Activated naive CD8-positive, alpha-beta T cell treated with anti-CD3 and anti-CD28 coated beads, Interleukin-2, amount 10 ng/mL, durations not matched to agents 7 days and 5 days (primary cell): ENCODE measurements at places on chromosomes 13 and 19.

- DNase-seq, result no peak
Measured at GRCh38 chr13:21823949-21824348, 153.1 kb downstream of the FGF9 start.

GRCh38 chr13:75643182-75643581 lies 7.1 kb downstream of the LMO7 start:
- DNase-seq, result no peak

DNA sequence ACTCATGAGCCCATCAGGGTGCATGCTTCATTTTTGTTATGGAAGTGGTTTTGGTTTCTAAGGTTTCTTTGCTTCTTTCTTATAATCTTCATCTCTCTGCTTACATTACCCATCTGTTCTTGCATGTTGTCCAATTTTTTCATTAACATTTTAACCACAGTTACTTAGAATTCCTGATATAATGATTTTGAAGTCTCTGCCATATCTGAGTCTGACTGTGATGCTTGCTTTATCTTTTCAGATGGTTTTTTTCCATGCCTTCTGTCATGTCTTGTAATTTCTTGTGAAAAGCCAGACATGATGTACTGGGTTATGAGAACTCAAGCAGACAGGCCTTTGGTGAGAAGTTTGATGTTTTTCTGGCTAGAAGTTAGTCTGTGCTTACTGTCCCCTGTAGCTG lies 8.0 kb upstream of the ARGLU1 start:
- no peak for DNase-seq

DNA sequence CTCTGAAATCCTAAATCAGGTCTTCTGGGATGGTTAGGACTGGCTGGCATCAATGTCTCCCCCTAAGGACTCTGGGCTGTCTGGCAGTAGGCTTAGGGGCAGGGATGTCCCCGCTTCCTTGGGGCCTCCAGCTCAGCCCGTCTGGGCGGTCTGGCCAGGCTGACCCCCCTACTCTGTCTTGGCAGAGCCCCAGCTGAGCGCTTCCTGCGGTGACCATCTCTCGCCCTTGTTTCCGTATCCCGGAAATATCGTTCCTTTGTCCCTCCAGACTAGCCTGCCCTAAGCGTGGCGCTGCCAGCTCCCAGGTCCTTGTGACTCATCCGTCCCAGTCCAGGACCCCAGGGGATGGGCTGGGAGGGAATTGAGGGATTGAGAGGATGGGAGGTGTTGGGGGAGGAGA lies 11.3 kb downstream of the GTPBP3 start:
- no peak for DNase-seq

GRCh38 chr19:5292822-5293611 lies 47.6 kb downstream of the PTPRS start:
- DNase-seq, result peak; percentile 62

DNA sequence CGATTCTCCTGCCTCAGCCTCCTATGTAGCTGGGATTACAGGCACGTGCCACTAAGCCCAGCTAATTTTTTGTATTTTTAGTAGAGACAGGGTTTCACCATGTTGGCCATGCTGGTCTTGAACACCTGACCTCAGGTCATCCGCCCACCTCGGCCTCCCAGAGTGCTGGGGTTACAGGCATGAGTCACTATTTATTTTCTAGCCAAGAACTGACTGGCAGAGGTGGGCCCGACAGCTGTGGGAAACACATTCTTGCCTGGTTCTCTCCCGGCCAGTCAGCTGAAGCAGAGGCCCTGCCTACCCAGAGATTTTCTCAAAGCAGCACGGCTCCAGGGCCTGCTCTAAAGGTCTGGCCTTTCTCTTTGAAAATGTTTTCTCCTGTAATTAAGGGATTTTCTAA lies 108.0 kb downstream of the KCTD15 start:
- DNase-seq, result no peak

GRCh38 chr13:59279576-59279975 lies 884.2 kb downstream of the DIAPH3 start:
- DNase-seq, result no peak

DNA sequence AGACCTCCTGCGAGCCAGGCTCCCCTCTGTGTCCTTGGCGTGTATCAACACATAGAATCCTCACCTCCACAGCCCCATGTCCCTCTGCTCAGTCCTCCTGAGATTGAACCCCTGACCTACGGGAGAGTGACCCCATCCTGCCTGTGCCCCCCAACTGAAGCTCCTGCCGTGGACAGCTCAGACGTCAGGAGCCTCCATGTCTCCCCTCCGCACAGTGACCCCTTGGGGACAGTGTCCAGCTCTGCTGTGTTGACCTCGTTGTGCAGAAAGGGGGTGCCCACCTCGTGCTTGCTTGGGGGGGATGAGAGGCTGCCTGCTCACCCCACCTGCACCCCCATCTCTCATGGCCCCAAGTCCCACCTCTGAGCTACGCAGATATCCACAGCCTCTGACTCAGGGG lies 490 bp upstream of the SIGLEC9 start:
- peak; percentile 30 for DNase-seq

DNA sequence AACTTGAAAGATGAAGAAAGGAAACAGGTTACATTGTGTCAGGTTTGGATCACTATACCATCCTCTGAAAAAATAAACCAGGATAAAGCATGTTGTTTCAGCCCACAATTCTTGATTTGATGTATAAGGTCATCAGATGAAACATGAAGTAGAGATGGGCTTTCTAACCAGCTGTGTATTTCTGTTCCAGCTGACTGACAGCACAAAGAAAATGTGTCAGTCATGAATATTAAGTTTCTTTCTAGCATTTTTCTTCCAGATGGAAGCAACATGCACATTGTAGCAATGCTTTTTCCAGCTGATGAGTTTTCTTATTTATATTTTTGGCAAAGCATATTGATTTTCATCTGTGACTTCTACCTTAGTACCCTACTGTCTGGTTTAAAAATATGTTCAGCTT lies 199.6 kb downstream of the OXGR1 start:
- no peak for DNase-seq

GRCh38 chr13:19810996-19811881 lies 28.5 kb upstream of the PSPC1 start:
- DNase-seq, result no peak

DNA sequence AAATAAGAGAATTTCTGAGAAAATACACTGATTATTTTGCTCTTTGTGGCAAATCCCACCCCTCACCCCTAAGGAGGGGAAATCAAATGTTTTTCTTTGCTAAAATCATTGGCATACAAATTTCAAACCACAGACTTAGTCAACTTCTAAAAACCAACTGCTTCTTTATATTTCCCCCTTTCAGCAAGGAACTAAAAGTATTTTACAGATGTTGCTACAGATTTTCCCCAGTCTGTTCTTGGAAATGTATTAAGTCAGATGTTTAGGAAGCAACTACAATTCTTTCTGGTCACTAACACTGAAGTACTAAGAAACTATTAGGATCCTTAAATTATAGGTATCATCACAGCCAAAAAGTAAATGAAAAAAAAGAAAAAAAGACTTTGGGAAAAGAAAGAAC lies 6.9 kb downstream of the MTMR6 start:
- no peak for DNase-seq

DNA sequence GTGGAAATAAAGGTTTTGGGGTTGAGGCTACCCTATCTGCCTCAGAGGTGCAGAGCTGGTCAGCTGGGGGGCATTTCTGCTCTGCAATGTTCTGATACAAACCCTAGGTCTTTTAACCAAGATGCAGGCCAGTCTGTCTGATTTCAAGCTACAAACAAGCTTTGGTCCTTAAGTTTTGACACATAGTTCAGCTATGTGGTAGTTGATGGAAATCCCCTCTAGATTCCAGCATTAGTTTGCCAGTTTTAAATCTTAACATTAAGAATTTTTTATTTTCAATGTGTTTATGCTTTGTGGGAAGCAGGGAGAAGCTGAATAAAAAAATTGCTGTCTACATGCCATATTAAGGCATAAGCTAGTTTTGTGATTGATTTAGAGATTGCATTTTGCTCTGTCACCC lies 225.7 kb downstream of the LMO7 start:
- DNase-seq, result no peak

GRCh38 chr13:98450026-98450425 lies 126.9 kb downstream of the STK24 start:
- no peak for DNase-seq

DNA sequence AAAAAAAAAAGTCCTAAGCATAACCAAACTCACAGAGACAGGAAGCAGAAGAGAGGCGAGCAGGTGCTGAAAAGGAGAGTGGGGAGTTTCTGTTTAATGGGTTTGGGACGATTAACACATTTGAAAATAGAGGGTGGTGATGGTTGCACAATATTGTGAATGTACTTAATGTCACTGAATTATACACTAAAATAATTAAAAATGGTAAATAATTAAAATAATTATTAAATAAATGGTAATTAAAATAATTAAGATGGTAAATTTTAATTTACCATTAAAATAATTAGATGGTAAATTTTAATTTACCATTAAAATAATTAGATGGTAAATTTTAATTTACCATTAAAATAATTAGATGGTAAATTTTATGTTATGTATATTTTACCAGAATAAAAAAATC lies 74.8 kb upstream of the XPO4 start:
- no peak for DNase-seq

DNA sequence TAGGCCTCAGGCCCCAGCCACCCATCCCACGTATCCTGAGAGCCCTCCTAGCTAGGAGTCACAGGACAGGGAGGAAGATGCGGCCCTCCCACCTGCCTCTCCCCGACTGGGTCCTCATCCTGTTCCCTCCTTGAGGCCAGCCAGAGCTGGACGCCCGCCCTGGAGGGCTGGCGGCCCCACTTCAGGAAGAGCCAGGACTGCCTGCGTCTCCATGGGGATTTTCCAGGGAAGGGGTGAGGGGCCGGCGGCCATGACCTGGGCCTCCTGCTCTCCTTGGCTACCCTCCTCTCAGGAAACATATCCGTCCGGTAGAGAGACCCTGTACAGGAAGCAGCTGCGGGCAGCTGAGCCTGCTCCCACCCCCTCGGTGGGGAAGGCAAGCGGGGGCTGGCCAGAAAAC lies 11.3 kb upstream of the PRKD2 start:
- DNase-seq, result no peak

DNA sequence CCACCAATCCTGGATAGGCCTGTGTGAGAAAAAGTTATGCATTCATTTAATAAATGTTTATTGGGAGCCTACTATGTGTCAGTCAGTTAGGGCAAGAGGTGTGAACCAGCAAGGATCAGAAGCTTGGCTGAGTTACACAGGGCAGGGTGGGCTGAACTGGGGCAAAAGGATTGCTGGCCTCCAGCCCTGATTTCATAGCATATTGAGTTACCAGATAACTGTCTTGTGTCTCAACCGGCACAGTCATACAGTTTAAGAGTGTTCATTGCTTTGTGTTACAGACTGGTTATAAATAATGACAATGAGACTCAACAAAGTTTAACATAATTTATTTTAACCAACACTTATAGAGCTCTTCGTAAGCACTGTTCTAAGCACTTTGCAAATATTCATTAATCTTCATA lies 253.8 kb downstream of the DLEU7 start:
- DNase-seq, result no peak

- no peak for DNase-seq
Measured at GRCh38 chr19:5567360-5567969, at the start of gene TINCR. Gene TINCR, minus strand, starts transcription at chr19:5567953.

DNA sequence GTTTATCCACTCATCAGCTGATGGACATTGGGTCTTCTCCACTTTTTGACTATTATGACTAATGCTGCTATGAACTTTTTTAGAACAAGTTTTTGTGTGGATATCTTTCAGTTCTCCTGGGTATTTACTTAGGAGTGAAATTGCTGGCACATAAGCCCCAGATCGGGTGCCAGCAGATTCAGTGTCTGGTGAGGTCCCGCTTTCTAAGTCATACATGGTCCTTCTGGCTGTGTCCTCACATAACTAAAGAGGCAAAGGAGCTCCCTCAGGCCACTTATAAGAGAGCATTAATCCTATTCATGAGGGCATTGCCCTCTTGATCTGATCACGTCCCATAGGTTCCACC lies 600 bp upstream of the ZNF226 start:
- DNase-seq, result no peak

GRCh38 chr19:17370026-17370587 lies 7.0 kb downstream of the PLVAP start:
- DNase-seq, result no peak

DNA sequence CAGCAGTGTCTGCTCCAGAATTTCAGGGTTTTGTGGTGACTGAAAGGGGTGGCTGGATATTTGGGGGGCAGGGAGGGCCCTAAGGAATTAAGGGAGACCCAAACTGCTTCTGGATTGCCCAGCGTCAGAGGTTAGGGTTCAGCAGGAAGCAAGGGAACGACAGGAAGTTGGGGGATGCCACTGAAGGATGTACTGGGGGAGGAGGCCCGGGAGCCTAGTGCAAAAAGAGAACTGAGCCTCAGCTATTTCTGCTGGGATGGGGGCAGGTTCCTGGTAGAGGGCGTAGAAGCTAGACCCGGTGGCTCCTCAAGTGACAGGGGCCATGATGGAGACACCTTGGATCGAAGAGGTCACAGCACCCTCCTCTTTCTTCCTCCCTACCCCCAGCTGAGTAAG lies 1.1 kb downstream of the CYP2S1 start:
- no peak for DNase-seq

DNA sequence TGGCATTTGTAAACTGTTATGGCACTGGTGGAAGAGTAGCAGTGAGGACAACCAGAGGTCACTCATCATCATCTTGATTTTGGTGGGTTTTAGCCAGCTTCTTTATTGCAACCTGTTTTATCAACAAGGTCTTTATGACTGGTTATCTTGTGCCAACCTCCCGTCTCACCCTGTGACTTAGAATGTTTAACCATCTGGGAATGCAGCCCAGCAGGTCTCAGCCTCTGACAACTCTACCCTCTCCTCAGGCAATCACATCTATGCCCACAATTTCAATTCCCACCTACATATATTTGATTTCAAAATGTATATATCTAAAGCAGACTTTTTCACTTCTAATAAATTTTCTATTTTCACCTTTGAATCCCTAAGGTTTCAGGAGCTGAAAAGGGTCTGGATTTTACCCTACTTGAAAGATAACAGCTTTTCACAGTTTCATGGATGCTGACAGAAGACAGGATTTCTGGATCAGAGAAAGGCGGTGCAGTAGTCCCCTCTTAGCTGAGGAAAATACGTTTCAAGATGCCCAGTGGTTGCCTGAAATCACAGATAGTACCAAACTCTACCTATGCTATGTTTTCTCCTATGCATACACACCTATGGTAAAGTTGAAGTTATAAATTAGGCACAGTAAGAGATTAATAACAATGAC lies 1171.8 kb downstream of the DIAPH3 start:
- DNase-seq, result no peak

DNA sequence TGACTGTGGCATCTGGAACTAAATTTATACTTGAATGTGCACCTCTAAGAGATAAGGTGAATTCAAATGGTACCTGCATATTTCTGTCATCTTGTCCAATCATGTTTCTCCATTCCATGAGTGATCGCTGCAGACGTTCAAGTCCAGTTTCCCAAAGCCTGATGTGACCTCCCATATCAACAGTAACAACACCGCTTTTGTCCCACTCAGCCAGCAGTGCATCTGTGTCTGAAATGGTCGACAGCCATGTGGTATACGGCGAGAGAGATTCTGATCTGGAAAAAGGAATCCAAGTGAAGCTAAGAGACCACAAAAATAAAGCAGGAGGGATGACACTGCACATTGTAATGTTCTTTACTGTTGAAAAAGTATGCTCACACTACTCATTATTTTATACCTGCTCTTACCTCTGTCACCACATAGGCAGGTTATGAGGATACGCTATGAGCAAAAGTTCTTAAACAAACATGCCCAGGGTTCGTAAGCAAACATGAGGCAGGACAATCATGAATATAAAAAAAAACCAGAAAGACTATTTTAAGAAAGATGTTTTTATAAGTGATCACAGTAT lies 213.6 kb downstream of the RGCC start:
- no peak for DNase-seq

- no peak for DNase-seq
Measured at GRCh38 chr13:73870970-73871935, 263.0 kb downstream of the KLF12 start.
